ENCODE measurements at places on chromosomes 13 and 19.

DNA sequence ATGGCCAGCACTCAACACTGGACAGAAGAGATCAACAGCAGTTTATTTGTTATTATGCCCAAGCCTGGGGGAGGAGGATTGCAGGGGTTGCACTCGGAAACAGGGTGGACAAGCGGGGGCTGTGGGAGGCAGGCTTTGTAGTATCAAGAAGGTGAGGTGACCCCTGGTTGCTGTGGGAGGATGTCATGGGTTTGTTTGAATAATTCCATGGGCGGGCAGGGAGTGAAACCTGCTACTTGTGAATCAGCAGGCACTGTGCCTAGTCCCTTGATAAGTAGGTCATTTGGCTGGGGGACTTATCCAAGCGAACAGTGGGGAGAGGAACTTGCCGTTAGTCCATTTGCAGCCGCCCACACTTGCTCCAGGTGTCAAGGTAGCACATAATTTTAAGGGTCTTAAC, 84.4 kb upstream of the KCTD15 start:
- DNase-seq: no peak

DNA sequence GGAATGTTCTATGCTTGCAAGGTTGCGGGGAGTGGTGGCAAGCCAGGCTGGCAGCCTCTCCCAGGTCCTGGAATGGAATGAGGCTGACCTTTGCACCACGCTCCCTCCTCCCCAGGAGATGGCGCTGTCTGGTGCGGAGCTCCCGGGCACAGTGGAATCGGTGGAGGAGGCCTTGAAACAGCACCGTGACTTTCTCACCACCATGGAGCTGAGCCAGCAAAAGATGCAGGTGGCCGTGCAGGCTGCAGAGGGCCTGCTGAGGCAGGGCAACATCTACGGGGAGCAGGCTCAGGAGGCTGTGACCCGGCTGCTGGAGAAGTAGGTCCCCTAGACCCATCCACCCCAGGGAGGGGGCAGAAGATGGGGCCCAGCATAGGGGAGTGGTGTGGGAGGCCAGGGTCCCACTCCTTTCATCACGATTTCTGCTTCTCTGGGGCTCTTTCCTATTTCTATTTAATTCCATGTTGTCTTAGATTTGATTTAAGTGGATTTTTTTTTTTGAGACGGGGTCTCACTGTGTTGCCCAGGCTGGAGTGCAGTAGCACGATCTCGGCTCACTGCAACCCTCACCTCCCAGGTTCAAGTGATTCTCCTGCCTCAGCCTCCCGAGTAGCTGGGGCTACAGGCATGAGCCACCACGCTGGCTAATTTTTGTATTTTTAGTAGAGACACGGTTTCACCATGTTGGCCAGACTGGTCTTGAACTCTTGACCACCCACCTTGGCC, 53.2 kb upstream of the SHKBP1 start:
- no peak for DNase-seq

GRCh38 chr13:49935171-49936074, 717 bp downstream of the SPRYD7 start:
- peak; percentile 66 for DNase-seq

DNA sequence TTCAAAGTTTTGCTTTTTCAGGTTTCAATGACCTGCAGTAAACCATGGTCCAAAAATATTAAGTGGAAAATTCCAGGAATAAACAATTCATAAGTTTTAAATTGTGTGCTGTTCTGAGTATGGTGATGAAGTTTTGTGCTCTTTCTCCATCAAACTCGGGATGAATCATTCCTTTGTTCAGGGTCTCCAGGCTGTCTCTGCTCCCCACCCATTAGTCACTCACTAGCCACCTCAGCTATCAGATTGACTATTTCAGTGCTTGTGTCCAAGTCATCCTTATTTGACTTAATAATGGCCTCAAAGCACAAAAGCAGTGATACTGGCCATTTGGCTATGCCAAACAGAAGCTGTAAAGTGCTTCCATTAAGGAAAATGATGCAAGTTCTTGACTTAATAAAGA, 1140.4 kb downstream of the EFNB2 start:
- no peak for DNase-seq

GRCh38 chr13:21744149-21744548, 73.3 kb downstream of the FGF9 start:
- no peak for DNase-seq

DNA sequence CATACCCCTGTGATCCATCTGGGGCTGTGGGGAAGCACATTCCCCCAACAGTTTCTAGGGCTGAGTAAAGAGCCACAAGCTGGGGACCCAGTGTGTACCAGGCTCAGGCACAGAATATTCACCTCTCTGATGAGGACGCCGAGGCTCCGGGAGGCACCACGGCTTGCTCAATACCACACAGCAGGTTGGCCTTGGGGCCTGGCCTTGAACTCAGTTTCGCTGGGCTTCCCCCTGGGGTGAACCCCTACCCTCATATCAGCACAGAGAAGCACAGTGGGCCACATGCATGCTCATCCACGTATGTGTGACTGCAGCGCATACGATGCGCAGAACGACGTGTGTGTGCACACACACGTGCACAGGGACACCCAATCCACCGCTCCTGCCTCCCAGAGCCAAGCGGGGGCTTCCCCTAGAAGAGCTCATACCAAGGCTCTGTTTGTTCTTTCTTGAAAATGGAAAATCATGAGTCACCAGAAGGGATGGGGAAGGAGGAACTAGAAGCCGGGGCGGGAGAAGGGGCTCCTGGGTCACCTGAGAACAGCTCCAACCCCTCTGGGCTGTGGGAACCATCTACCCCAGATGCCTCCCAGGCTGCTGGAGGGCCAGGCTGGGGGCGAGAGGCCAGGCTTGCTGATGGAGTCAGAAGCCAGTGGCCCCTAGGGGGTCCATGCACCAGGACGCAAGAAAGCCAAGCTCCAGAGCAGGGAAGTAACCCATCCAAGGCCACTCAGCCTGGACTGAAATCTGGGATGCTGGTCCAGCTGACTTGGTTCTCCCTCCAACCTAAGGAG, 4.9 kb upstream of the PDE4C start:
- DNase-seq: no peak

- DNase-seq: no peak
Measured at GRCh38 chr19:2035590-2035991, 15.5 kb downstream of the MKNK2 start.

GRCh38 chr13:42883771-42884467, 102.5 kb downstream of the FAM216B start:
- no peak for DNase-seq

DNA sequence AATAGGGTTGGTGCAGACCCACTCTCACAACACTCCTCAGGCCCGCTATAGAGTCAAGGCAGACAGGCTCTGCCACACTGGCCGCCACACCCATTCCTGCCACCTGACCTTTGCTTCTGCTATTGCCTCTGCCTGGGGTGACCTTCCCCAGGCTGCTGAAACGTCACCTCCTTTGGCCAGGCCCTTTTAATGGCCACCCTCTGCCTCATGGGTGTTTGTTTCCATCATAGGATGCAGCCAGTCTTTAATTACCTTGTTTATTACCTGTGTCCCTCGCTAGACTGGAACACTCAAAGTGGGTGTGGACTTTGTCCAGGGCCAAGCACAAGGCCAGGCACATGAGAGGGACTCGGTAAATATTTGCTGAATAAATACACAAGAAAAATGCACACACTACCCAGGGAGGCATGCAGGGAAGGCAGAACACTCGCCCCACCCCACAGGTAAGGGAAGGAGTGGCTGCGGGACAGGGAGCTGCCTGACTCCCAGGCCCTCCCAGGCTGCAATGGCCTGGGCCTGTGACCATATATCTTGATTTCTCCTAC, 3.2 kb downstream of the LSM4 start:
- DNase-seq: no peak

DNA sequence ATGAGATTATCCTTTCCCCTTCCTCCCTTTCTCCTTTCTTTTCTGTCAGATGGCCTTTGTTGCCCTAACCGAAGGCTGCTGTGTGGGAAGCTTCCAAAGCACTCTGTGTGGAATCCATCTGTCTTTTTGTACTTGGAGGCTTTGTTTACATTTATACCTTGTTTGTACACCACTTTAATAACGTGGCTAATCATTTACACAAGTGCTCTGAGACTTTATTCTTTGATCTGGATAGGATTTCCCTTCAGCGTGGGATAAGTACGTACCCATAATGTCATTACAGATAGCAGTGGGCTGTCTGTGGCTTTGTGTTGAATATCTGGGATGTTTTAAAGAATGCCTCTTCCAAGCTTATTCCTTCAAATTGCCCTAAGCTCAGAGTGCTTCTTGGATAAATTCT, 684.7 kb upstream of the SLITRK5 start:
- DNase-seq: no peak

- no peak for DNase-seq
Measured at GRCh38 chr19:7823686-7824301, 6.2 kb upstream of the EVI5L start.

DNA sequence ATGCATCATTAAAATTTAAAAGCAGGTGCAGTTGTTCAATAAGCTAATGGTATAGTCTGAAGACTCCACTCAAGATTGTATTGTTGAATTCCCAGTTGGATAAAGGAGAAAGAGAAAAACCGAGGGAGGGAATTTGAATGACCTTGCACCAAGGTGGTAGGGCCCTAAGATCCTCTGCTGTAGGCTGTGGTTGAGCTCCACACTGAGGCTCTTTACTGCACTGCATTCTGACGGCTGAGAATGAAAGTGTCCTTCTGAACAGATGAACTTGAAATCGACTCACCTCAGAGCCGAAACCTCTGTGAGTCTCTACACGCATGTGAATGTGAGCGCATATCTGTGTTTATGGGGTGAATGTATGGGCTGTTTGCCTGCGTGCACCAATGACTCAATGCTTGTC, 388.9 kb upstream of the DACH1 start:
- DNase-seq: no peak
